ENCODE measurements at places on chromosomes 4 and X.
A peak's percentile ranks its signal among the peaks of the same experiment; 100 is the strongest.

GRCh38 chr4:81605271-81605670 is 133.6 kb upstream of the RASGEF1B start:
- DNase-seq, result no peak

DNA sequence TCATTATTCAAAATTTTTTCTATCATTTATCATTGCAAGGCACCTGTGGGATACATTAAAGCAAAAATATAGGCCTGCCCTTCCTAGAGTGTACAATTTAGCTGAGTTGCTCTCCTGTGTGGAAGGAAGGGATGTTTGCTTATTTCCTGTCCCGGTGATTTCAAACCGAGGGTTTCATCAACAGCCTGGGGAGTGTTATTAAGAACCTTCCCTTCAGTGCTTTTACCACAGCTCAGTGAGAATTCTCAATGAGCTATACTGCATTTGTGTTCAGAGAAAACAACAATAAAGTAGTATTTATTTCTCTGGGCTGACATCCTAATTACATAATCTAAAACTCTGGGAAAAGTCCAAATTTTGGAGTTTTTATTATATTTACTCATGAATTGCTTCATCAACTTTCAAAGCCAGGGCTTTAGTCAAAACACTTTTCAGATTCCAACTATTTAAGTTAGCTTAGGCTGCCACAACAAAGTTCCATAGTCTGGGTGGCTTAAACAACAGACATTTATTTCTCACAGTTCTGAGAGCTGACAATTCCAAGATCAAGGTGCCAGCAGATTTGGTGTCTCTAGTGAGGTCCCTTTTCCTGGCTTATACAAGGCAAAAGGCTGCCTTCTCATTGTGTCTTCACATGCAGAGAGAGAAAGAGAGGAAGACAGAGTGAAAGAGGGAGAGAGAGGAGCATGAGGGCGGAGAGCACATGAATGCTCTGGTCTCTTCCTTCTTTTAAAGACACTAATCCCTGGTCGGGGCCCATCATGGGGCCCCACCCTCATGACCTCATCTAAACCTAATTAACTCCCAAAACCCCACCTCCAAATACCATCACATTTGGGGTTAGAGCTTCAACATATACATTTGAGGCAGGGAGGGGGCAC is 62.6 kb downstream of the MMRN1 start:
- DNase-seq, result no peak

- no peak for DNase-seq
These were observed 33.0 kb upstream of the CPLX1 start for GRCh38 chr4:858831-859451.

DNA sequence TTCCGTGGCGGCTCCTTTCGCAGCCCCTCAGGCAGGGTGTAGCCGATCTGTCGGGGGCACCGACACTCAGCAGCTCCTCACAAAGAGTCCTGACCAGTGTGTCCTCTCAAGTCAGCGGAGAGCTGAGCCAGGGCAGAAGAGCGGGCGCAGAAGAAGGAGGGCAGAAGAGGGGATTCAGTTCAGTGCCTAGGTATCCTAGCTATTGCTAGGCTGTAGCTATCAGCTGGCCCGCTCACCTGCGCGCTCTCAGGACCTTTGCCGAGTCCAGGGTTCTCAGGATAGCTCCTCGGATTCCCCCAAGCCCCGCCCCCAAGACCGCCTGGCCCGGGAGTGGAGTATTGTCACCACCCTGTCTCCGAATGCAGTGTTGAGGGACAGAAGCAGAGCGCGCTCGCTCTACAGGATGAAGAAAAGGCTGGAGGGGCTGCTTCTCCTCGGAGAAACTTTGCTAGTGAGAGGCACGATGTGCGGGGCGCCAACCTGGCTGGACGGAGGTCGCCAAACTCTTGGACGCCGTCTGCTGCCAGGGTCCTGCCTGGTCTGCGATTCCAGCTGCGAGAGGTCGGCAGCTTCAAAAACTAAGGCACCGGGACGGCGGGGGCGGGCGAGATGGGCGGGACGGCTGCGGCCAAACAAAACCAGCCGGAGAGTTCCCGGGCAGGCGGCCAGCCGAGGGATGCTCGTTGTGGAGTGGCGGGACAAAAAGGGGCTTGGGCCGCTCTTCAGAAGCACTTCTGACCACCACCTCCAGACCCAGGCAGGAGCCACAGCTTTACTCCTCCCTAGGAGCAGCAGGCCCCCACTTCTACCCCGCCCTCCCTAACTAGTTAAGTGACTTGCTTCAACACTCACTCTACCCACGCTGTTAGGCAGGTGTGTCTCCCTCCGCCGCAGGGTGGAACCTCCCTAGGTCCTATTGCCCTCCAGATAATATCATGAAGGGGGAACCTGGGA is at the start of gene XKRX:
TSS of gene XKRX (minus strand) at position 258 of the 954 bp plus-strand sequence. CDS start 613 bp downstream, outside the sequence.
- no peak for DNase-seq

- DNase-seq, result no peak
These were observed 88.2 kb downstream of the TMA16 start for GRCh38 chr4:163582703-163583102.

- no peak for DNase-seq
These were observed 515.7 kb downstream of the SMARCA1 start for GRCh38 chrX:129007631-129008030.

- DNase-seq, result no peak
These were observed 236.5 kb downstream of the GLUD2 start for GRCh38 chrX:121283921-121284320.

GRCh38 chrX:131792789-131793462 is 230.2 kb upstream of the STK26 start:
- no peak for DNase-seq

- peak; percentile 44 for DNase-seq
These were observed 855 bp downstream of the GPRASP2 start for GRCh38 chrX:102712981-102713625.

GRCh38 chr4:75633846-75634245 is 3.5 kb upstream of the CDKL2 start:
- no peak for DNase-seq

- peak; percentile 79 for DNase-seq
These were observed 61.3 kb upstream of the TXK start for GRCh38 chr4:48195374-48195773.

DNA sequence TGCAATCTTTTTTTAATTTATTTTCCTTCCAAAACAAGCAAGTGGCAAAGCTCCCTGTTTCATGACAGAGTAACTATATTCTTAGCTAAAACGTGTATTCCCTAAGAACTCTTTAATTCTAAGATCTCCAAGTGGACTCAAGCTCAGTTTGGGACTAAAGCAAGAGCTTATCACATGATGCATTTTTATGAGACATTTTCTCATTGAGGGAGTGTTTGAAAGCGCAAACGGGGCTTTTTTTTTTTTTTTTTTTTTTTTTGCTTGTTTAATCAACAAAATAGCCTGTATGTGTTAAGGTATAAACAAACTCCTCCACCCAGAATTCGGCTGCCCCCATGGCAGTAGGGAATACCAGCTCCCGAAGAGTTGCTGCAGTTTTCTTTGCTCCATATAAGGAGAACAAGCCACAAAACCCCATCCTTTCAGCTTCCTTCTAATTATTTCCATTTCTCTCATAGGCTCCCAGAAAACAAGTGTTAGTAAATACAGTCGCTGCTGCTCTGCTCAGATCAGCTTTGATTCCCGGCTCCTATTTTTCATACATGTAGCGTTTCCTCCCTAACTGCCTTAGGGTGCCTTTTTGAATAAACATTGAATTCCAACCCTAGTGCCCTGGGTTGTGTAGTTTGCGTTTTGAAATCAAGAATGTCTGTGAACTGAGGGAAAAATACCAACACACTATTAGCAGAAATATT is 669 bp upstream of the PPARGC1A start:
- peak; percentile 47 for DNase-seq

- no peak for DNase-seq
These were observed 17.6 kb upstream of the PJA1 start for GRCh38 chrX:69182818-69183380.

- DNase-seq, result no peak
These were observed 383.6 kb downstream of the ADGRL3 start for GRCh38 chr4:61583696-61584095.

GRCh38 chrX:24870143-24870542 is 145.6 kb downstream of the ARX start:
- peak; percentile 17 for DNase-seq

DNA sequence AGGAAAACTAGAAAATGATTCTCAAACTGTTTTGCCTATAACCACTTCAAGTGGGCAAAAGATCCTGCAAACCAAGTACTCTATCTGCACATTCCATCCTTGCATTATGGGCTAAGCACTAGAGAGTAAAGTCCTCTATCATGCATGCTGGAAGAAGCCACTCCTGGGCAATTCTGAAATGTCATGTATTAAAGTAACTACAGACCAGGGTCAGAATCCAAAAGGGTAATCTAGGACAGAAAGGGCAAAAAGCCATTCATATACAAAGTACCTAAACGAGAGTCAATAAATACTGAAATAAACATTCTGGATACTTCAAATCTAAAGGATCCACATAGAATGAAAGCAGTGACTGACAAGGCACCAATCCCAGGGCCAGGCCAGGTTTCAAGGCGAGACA is 1.0 kb downstream of the SNX12 start:
- DNase-seq, result no peak

DNA sequence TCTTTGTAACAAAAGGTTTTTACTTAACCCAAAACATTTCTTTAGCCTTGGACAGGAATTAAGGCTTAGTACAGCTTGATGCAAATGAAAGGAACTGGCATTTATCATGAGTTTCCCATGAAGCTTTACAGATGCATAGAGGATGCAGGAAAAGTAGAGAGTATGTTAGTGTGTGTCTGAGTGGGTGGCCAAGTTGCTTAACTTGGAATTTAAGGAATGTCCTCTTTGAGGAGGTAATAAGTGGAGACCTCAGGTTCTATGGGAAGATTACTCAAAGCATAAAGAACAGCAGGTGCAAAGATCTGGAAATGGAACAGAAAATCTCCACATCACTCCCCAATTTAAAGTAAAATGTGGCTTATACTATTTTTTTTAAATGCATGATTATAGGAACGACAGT is 457.9 kb downstream of the KCNIP4 start:
- no peak for DNase-seq

- DNase-seq, result no peak
These were observed 515.1 kb downstream of the TECRL start for GRCh38 chr4:63894161-63894560.

- peak; percentile 29 for DNase-seq
These were observed 34.5 kb downstream of the SPINK2 start for GRCh38 chr4:56786955-56787354.

- no peak for DNase-seq
These were observed 306.9 kb upstream of the SLIT2 start for GRCh38 chr4:19944806-19945205.

- DNase-seq, result no peak
These were observed 661.6 kb downstream of the RAPGEF2 start for GRCh38 chr4:159764343-159764952.

DNA sequence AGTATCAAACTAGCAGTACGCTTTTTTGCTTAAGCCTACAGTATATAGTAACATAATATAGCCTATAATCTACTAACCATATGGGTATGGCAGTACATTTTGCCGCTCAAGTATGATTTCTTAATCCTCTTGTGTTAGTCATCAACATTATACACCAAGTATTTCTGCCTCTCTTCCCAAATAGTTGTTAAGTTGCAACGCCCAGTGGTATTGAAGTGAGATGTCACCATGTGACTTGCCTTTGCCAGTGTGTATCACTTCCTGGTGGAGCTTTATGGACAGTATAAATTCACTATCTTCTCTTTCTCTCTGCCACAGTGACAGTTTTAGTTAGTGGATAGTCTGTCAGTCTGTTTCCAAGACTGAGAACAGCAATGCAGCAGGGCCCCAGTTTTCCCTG is 535.5 kb downstream of the PDHA2 start:
- no peak for DNase-seq

- DNase-seq, result no peak
These were observed 36.7 kb upstream of the GABRQ start for GRCh38 chrX:152600853-152601633.

DNA sequence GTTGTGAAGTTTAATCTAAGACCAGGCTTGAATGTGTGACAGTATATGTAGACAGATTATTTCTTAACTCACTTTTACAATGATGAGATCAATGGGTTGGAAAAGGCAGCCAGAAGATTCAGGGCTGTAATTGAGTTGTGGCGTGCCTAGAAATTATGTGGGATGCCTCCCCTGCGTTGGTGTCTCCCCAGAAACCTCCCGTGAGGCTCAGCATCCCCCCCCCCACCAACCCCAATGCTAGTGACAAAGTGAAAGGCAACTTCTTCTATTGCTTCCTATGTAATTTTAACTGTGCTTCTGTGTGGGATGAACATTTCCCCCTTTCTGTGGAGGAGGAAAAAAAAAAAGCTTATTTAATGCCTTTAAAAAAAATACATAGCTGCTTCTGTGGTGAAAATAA is 297.9 kb downstream of the ARHGAP10 start:
- no peak for DNase-seq

DNA sequence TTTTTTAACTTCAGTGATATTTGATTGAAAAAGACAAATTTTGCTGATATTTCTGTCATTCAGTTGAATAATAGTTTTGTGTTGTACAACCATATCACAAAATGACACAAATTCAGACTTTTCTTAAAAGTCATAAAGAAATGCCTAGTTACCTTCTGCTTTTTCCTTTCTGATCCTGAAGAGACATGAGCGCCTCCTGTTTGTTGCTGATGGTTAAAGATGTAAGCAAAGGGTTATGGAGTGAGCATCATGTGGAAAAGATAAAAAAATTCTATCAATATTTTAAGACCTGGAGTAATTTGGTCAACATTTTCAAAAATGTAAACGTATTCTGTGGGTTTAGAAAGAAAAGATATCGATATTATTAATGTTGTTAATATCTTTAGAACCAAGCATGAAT is 669.9 kb upstream of the NR3C2 start:
- no peak for DNase-seq

GRCh38 chrX:122203399-122203798 is 980.7 kb upstream of the GRIA3 start:
- DNase-seq, result no peak

DNA sequence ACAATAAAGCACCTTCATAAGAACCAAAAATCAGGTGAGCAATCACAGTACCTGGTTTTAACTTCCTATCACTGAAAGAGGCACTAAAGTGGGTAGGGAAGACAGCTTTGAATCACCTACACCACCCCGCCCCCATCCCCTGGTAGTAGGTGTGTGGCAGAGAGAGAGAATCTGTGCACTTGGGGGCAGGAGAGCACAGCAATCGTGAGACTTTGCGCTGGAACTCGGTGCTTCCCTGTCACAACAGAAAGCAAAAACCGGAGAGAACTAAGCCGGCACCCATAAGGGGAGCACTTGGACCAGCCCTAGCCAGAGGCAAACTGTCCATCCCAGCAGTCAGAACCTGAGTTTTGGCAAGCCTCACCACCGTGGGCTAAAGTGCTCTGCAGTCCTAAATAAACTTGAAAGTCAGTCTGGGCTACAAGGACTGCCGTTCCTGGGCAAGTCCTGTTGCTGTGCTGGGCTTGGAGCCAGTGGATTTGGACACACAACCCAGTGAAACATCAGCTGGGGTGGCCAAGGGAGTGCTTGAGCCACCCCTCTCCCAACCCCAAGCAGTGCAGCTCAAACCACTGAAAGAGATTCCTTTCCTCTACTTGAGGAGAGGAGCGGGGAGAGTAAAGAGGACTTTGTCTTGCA is 32.1 kb downstream of the NDUFB11 start:
- DNase-seq, result peak; percentile 54

DNA sequence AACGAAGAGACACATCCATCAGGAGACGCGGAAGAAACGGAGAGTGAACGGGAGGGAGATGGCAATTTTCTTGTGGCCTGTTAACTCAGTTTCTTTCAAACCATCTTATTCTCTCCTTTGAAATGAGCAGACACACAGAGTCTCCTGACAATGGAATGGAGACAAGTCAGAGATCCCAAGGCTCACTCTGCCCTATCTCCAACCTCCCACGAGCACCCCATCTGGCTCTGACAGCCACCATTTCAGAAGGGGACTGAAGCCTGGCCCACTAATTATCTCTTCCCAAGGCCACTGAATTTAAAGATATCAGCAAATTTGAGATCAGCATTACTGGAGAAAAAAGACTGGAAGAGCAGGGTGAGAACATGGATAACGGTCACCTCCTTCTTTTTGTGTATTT is 215.6 kb downstream of the DHX15 start:
- no peak for DNase-seq
